Dermis blood vessel endothelial cell (primary cell): ENCODE measurements at places on chromosomes 7 and 10. TPM values are rescaled to one million over a fixed set of nuclear protein-coding genes. Genes with fewer than 3 reads are reported as not detected.

Gene C10orf143
- total RNA-seq, result 0.14 and 1.0 TPM in 2 replicates

Gene GHRHR
- total RNA-seq, result 0.09 TPM in 1 of 2 replicates, not detected in the other

Gene NIPSNAP2
- 37.3 and 43.8 TPM in 2 replicates for total RNA-seq

Gene TUBB8
- 0.09 TPM in 1 of 2 replicates, not detected in the other for total RNA-seq

Gene FOXL3
- total RNA-seq, result not detected in 2 replicates

Gene RBM20
- 4.6 and 5.3 TPM in 2 replicates for total RNA-seq

Gene FAM180A
- not detected in 2 replicates for total RNA-seq

Gene ENO4
- total RNA-seq, result not detected in 2 replicates

Gene BMPR1A
- total RNA-seq, result 0.23 and 0.51 TPM in 2 replicates

Gene MPP7
- 6.8 and 16.3 TPM in 2 replicates for total RNA-seq

Gene NUP205
- total RNA-seq, result 50.2 and 74.1 TPM in 2 replicates

Gene IL15RA
- total RNA-seq, result 13.9 and 15.7 TPM in 2 replicates

Gene ERVW-1
- total RNA-seq, result not detected in 2 replicates

Gene HGF
- total RNA-seq, result 3.4 and 8.8 TPM in 2 replicates

Gene FAM241B
- total RNA-seq, result not detected in 2 replicates

Gene SORBS1
- total RNA-seq, result 0.68 and 3.6 TPM in 2 replicates

Gene RTKN2
- total RNA-seq, result 0.17 and 0.33 TPM in 2 replicates

Gene GRID2IP
- total RNA-seq, result 0.05 TPM in 1 of 2 replicates, not detected in the other

Gene GDF2
- total RNA-seq, result not detected in 2 replicates

Gene ADRA2A
- 0.05 TPM in 1 of 2 replicates, not detected in the other for total RNA-seq

Gene ANKRD2
- total RNA-seq, result 0.34 and 1.1 TPM in 2 replicates

Gene RELN
- 412 and 787 TPM in 2 replicates for total RNA-seq
